ENCODE measurements at places on chromosomes 11 and 22.

GRCh38 chr11:71242391-71242790, 10.0 kb downstream of the SHANK2 start:
- no peak for DNase-seq

DNA sequence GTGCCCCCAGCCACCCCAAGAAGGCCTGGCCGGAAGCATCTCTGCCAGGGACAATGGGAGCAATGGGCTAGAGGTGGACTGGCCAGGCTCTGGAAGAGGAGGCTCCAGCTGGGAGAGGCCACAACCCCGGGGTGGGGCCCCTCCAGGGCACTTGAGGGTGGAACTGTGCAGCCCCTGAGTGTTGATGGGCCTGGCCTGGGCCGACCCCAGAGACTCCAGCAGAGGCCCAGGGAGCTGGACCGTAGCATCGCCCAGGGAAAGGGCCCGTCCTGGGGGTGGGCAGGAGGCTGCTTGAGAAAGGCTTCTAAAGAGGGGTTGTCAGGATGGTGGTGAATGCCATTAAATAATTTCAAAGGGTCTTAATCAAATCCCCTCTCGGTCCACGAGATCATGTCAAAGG, 30.4 kb downstream of the CDKN1C start:
- no peak for DNase-seq

DNA sequence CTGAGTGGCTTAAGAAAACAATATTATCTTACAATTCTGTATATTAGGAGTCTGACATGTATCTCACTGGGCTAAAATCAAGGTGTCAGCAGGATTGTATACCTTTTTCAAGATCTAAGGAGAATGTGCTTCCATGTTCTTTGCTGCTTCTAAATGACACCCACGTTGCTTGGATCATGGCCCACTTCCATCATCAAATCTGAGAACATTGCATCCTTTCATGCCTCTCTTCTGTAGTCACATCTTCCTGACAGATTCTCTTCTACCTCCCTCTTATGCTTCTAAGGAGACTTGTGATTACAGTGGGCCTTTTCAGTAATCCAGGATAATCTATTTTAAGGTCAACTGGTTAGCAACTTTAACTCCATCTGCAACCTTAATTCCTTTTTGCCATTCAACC, 499.4 kb downstream of the FAM181B start:
- DNase-seq: no peak

DNA sequence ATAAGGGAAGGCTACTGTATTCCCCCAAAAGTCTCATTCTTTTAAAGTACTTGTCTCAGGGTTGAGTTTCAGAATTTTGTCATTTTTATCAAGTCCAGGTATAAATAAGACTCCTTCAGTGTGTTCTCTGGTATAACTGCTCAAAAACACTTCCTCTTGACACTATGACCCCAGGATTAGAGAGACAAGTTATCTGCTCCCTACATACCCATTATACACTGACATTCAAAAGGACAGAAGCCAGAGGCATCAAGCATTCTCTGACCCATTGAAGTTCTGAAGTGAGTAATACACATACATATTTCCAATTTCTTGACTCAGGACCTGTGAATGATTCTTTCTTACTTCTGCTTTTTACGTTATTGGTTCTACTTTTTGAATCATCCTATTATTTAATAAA, 447.8 kb upstream of the CNTN5 start:
- no peak for DNase-seq

- no peak for DNase-seq
Measured at GRCh38 chr11:55457641-55458040, 89.9 kb downstream of the OR4A15 start.

DNA sequence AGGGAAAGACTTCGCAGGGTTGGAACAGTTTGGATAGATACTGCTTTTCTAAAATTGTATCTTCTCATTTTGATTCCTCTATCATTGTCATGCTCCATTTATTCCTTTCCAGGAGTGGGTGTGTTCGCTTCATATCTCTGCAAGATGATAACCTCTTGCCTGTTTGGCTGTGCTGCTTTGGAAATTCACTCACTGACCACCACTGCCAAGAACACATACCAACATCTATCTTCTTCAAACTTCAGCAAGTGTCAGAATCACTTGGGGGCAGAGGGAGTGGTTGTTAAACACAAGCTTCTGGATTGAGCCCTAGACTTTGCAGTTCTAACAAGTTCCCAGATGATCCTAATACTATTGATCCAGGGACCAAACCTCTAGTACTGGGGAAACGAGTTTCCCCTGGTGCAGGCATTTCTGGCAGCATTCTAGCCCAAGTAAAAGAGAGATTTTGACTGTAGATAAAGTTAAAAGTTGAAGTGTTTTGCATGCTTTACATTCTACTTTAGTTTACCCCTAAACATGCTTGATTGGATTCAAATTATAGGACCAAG, 11.5 kb upstream of the DKK3 start:
- no peak for DNase-seq

GRCh38 chr11:67498544-67498972, 6.6 kb downstream of the PITPNM1 start:
- DNase-seq: no peak

- DNase-seq: no peak
Measured at GRCh38 chr22:40726514-40726913, 47.2 kb downstream of the MCHR1 start.

DNA sequence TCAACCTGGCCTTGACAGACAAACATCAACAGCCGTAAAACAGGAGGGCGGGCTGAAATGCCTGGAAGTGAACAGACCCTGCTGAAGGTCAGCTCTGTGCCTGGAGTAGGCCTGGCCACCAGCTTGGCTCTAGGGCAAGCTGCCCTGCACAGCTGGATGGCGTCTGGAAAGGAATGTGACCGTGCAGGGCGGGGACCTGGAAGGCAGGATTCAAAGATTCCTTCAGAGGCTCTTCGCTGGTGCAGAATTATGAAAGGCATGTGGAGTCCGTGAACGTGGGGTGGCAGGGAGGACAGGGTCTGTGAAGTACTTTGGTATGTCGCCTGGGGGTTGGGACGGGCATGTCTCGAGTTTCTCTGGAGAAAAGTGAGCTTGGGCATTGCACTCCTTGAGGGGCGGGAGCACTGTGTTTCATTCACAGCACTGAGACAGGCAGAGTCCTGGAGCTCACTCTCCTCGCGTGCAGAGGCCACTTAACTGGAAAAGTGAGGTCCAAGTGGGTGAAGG, 1.5 kb downstream of the EHD1 start:
- DNase-seq: no peak

DNA sequence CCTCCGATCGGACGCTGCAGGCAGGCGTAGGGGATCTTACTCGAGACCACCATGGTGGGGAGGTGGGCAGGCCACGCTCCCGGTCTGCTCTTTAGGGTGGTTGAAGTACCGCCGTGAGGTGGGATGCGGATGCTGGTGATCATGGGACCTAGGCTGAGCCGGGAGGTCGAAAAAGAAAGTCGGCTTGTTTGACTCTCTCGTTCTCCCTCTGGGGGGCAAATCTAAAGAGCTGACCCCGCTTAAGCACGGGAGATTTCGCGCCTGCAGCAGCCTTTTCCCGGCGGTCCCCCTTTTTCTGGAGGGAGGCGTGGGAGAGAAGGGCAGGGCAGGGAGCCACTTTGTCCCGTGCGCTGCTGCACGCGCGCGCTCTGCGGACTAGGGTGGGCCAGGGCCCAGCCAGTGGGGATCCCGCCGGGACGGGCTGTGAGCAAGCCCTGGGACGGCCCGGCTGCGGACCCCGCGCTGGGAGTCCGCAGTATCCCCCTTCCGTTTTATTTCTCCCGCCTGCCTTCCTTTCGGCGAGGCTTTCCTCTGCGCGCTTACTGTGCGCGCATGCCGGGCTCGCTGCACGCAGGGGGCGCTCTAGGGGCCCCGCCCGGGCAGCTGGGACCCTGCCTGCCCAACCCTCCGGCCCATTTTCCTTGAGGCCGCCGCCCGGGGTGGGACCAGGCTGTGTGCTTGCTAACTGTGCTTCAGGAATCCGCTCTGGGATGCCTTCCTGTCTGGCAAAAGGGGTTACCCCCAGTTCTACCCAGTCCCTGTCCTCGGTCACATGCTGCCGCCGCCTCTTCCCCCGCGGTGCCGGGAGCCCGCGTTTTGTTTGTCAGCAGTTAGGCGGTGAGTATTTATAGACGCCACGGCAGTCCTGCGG, 81.0 kb downstream of the PRR5L start:
- DNase-seq: peak; percentile 86

- DNase-seq: peak; percentile 71
Measured at GRCh38 chr11:61967924-61968757, 707 bp upstream of the FTH1 start.

DNA sequence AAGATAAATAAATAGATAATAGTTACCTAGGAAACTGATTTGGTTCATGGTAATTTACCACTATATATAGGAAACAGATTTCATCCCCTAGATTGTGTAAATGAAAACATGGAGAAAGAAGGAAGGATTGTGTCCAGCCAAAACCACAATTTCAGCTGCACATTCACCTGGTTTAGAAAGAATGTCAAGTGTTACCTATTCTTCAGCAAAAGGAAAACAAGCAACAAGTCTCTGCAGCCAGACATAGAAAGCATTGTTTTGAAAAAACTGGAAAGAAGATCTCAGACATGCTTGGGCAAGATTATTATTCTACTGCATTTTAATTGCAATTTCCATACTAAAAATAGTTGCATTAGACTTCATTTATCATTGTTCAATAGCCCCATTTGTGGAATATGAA, 8.8 kb upstream of the BMAL1 start:
- no peak for DNase-seq

- no peak for DNase-seq
Measured at GRCh38 chr11:17897495-17897894, 115.4 kb downstream of the SERGEF start.

- DNase-seq: no peak
Measured at GRCh38 chr22:24989541-24989951, 37.0 kb downstream of the KIAA1671 start.

DNA sequence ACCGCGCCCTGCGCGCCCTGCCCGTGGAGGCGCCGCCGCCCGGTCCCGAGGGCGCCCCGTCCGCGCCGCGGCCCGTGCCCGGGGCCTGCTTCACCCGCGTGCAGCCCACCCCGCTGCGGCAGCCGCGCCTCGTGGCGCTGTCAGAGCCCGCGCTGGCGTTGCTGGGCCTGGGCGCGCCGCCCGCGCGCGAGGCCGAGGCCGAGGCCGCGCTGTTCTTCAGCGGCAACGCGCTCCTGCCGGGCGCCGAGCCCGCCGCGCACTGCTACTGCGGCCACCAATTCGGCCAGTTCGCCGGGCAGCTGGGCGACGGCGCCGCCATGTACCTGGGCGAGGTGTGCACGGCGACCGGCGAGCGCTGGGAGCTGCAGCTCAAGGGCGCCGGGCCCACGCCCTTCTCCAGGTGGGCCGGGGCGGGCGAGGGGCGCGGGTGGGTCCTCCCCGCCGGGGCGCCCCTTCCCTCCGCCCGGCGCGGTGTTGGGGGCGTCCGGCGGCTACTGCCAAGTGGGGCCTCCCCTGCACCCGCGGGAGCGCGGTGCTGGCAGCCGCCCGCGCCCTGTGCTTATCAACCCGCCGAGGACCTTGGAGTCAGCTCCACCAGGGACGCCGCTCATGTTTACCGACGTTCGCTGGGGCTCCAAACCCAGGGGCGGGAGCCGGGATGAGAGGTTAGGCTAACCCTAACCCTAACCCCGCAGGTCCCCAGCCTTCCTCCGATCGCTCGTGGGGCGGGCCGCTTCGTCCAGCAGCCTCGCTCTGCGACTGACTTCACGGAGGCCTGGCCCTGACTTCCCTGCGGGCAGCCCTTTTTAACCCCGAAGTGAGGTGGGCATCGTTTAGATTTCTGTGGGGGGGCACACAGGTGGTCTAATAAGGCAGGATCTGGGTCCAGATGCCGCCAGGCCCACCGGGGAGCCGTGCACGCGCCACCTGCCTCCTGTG, 649 bp downstream of the SELENOO start:
- no peak for DNase-seq

Measured in ecto neural progenitor cell (in vitro differentiated cells).